Activated T-helper 9 cell treated with anti-CD3 and anti-CD28 coated beads, Interleukin-2, amount 50 U/mL, for 16 hours (primary cell): ENCODE measurements at places on chromosomes 7 and 10.

DNA sequence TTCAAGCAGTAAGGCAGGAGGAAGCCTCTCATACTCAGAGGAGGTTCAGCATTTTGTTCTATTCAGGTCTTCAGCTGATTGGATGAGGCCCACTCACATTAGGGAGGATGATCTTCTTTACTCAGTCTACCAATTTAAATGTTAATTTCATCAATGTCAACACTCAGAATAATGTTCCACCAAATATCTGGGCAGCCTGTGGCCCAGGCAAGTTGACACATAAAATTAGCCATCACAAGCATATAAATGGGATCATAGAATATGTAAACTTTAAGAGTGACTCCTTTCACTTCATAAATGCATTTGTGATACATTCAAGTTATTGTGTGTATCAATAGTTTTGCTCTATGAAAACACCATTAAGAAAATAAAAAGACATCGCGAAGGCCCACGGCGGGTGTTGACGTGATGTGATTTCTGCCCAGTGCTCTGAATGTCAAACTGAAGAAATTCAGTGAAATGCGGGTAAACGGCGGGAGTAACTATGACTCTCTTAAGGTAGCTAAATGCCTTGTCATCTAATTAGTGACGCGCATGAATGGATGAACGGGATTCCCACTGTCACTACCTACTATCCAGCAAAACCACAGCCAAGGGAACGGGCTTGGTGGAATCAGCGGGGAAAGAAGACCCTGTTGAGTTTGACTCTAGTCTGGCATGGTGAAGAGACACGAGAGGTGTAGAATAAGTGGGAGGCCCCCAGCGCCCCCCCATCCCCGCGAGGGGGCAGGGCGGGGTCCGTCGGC is 536.1 kb upstream of the AUTS2 start:
- no peak for DNase-seq

GRCh38 chr7:151924508-151924907 is 31.7 kb upstream of the GALNTL5 start:
- DNase-seq, result no peak

DNA sequence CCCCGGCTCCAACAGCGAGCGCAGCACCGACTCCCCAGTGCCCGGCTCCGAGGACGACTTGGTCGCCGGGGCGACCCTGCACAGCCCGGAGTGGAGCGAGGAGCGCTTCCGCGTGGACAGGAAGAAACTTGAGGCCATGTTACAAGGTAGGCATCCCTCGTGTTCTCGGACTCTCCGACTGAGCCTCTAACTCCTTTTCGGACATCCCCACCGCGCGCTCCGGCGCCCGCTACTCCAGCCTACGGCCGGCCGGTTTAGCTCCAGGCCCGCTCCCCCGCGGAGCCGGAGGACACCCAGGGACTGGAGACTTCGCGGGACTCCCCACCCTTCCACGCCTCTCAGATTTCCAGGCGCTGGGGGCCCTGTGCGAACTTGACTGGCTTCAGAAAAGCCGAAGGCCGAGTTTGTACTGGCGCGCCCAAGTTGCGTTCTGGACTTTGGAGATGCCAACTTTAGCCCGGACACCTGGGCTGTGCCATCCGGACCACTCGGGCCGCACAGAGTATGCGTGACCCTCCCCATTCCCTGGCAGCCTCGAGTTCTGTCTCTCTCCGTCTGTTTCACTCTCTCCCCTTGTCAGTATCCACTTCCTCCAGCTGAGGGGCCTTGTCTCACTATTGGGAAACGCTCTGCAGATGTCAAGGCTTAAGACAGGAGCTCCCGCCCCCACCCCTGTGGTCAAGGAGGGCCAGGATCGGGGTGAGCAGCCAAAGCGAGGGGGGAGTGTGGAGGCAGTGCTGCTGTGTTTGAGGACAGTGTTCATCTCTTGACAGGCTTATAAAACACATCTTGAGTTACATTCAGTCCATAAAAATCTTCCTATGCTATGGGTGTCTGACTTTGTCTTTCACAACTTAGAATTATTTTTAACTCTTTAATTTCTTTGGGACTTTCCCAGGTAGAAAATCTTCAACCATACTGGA is 777 bp downstream of the BICC1 start:
- no peak for DNase-seq

DNA sequence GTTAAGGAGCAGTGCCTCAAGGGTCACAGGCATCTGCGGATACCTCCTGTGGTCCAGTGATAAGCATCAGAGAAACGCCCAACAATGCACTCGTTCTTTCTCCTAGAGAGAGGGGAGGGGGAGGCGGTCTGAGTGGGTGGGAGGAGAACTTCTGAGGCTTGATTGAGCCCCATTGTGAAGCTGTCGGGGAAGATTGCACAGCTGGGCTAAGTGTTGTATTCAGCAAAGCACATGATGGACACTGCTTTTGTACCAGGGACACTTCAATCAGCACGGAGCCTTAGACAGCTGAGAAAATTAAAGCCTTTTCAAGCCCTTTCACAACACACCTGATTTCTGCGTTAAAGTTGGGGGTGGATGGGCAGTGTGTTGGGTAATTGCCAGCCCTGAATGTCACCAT is 230.3 kb upstream of the GHITM start:
- no peak for DNase-seq

DNA sequence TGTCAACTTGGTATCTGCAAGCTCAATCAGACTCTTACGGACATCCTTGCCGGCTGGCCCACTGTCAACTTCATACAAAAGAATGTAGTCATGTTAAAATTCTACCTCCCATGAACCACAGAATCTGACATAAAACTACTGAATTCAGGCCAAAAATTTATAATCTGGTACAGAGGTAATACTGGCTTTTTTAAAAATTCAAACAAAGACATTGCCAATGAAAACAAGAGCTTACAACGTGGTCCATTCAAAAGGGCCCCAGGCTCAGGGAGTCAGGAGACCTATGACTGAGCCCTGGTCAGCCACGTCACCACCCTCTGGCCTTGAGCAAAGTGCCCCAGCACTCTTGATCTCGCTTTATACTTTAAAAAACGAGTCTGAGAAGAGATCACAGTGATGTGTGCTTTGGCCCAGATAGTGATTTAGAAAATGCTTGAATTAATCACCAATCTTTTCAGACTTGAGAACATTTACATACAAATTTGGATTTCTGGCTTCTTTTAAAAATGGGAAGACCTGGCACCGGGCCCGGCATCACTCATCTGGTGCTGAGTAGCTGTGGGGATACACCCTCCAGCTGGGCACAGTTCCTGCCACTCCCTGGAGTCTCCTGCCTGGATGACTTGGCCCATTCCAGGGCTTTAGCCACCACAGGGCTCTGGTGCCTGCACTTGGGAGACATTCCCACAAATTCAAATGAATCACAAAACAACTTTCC is 94.1 kb downstream of the PIP4K2A start:
- no peak for DNase-seq

GRCh38 chr10:102120991-102121738 is 997 bp upstream of the LDB1 start:
- no peak for DNase-seq

DNA sequence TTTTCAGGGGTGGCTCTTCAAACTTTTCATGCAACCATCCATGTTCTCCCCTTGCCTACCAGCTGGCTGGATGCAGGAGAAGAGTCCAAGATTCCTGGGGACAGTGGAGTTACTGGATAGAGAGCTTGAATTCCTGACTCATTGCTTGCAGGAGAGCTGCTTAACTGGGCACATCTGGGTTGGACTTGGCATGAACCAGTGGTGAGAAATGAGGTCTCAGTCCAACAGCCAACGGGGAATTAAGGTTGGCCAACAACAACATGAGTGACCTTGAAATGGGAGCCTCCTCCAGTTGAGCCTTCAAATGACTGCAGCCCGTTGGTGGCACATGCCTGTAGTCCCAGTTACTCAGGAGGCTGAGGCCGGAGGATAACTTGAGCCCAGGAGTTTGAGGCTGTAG is 58.1 kb upstream of the OPN4 start:
- no peak for DNase-seq

DNA sequence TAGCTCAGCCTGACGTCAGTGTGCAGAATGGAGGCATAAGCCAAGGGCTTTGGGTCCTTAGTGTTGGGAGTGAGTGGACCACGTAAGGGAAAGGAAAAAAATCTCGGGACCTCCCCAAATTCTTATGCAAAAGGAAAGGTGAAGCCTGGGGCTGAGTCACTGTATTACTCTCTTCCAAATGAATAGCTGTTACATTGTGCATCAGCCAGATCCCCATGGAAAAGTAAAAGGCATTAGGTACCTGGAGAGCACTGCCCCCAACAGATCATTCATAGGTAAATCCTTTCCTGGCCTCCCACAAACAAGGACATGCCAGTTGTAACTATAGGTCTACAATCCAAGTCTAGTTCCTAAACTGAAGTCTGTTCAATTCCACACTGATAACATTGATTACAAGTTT is 170.5 kb downstream of the C1GALT1 start:
- no peak for DNase-seq

DNA sequence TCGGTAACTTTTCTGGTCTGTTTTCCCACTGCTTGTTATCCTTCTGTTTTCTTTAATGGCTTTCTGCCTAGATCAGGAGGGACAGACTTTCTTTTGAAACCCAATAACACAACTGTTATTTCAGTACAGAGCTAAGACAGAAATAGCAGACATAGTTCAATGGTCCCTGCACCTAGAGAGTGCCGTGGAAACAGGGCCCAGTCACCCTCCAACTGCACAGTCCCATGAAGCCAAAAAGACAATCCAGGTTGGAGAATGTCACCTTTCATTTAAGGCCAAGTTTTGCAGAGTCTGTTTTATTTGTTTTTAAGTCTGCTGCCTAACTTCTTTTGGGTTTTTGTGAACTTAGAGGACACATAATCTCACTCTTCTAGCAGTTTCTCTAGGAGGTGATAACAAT is 2.5 kb downstream of the AIMP2 start:
- DNase-seq, result no peak

GRCh38 chr7:146659732-146660131 is 543.1 kb downstream of the CNTNAP2 start:
- no peak for DNase-seq

GRCh38 chr10:127442220-127442525 is 106.9 kb upstream of the NPS start:
- DNase-seq, result no peak

- no peak for DNase-seq
These were observed 153.2 kb downstream of the NRBF2 start for GRCh38 chr10:63286340-63286739.

- no peak for DNase-seq
These were observed 21.4 kb downstream of the CREB5 start for GRCh38 chr7:28433699-28434219.

DNA sequence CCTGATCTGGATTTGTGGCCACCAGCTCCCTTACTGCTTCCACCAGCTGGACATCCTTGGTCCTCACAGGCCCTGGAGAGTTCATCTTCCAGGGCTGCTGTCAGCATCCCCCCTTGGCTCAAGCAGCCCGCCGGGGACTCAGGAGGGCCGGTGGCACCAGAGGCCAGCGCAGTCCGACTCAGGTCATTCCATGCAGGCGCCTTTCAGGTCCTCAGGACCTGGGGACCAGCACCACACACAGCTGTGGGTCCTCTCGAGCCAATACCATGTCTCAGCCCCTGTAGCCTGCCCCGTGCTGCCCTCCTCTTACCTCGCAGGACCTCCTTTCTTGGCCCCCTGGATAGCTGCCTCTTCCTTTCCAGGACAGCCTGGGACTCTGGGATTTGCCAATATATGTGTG is 145.5 kb downstream of the BMS1 start:
- no peak for DNase-seq

GRCh38 chr10:114070710-114071109 is 27.0 kb downstream of the ADRB1 start:
- no peak for DNase-seq

DNA sequence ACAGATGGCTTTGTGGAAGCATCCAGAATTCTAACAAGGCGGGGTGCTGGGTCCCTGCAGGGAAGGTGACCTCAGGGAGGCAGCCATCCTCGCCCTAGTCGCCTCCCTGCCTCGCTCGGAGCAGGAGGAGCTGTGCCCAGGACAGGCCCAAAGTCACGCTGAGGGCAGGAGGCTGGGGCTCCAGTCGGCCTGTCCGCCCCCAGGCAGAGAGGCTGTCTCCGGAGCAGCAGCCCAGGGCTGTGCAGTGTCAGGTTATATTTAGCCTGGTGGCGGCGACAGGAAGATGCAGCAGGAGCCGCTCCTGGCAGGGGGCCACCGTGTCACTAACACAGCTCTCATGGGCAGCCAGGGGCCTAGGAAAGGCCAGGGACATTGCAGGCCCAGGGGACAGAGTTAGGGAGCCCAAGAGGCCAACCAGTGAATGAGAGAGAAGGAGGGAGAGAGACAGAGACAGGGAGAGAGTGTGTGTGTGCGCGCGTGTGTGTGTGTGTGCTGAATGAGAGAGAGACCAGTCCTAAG is 13.5 kb downstream of the KCNH2 start:
- DNase-seq, result no peak

DNA sequence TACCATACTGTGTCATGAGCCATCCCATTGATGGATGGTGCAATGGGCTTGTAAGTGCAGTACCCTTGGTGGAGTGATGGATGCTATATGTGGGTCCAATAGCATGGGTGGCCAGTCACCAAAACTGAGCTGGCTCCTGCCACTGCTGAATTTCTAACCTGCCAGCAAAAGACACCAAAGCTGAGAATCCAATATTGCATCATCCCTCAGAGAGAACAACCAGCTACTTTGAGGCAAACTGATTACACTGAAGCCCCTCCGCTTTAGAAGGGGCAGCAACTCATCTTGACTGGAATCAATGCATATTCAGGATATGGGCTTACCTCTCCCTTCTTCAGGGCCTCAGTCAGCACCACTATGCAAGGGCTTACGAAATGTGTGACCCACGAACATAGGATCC is 211.6 kb downstream of the DGKI start:
- DNase-seq, result no peak

DNA sequence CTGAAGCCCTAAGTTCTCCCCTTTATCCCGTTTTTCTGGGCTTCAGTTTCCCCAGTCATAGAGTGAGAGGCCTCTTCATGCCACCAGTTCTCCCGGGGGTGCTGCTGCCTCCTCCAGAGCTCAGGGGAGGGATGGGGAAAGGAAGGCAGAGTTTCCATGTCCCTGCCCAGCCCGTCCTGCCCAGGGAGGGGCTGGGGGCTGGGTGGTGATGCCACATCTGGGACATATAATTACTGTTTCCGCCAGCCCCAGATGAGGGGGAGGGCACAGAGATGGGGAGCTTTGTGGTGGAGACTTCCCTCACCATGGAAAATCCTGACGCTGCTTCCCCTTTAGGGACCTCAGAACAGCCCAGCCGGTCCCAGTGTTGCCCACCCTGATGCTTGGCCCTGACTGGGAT is 4.1 kb downstream of the AQP1 start:
- DNase-seq, result no peak

- no peak for DNase-seq
These were observed at the start of gene TMEM139 for GRCh38 chr7:143284591-143285469. TMEM139 (plus strand) TSS chr7:143284958; CDS start chr7:143285958, 1,000 bp downstream.

GRCh38 chr7:30436518-30436917 is 42.1 kb downstream of the NOD1 start:
- no peak for DNase-seq
